ENCODE measurements at places on chromosomes 1 and 21.

DNA sequence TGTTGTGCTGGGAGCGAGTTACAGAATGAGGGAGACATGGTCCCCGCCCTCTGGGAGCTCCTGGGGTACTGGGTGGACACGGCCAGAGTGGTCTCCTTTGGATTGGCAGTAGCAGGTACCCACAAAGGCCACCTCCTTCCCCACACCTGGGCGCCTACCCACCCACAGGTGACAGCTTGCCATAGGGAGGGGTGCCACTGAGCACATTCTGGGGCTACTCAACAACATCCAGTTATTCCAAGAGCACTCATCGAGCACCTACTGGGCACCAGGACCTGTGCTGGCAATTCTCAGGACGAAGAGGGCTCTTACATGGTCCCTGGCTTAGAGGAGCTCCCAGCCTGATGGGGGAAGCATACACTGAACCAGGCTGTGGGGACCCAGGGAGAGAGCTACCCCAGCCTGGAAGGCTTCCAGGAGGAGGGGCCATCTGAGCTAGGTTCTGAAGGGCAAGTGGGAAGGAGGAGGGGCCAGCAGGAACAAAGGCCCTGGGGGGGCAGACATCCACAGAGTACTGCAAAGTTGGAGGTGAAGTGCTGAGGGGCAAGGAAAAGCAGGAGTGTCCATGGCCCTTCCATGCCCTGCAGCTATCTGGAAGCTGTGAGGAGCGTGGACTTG, 22.0 kb downstream of the MRPL37 start:
- DNase-seq = no peak

GRCh38 chr1:31934706-31935629, 3.2 kb downstream of the PTP4A2 start:
- no peak for DNase-seq

DNA sequence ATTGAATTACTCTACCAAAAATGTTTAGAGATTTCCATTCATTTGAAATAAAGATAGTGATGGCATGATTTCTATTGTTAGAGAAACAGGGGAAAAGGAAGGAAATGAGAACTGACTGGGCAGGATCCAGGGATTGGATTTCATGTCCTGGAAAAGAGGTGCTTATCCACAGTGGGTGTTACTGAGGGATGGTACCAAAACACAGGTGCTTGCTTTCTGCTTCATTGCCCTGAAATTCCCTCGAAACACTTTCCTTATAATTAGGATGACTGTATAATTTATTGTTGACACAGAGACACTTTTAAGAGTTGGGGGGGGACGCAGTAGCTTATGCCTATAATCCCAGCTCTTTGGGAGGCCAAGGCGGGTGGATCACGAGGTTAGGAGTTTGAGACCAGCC, 185.0 kb upstream of the KCNK2 start:
- DNase-seq = no peak

DNA sequence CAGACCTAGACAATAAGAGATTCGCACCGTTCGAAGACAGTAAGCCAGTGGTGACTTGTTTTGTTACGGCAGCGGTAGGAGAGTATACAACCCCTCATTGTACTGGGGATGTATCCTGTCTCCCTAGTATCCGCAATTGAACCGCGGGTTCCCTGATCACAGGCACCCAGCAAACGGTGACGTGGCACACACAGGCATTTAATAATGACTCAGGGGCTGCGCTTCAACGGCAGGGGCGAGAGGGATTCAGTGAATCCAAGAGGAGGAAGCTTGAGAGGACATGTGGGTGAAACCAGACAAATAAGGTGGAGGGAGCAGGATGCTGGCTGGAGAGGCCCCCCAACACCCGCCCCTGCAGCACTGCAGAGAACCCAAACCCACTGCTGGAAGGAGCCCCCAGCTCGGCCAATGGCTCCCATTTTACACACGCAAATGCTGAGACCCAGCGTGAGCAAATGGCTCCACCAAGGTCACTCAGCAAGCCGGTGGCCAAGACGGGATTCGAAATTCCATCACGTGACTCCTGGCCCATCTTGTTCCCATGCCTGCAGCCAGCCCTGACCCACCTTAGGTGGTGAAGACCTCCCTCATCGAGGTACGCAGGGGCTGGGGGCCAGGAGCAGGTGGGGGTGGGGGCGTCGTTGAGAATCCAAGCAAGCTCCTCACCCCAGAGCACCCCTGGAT, 149.9 kb downstream of the SYF2 start:
- DNase-seq = no peak

DNA sequence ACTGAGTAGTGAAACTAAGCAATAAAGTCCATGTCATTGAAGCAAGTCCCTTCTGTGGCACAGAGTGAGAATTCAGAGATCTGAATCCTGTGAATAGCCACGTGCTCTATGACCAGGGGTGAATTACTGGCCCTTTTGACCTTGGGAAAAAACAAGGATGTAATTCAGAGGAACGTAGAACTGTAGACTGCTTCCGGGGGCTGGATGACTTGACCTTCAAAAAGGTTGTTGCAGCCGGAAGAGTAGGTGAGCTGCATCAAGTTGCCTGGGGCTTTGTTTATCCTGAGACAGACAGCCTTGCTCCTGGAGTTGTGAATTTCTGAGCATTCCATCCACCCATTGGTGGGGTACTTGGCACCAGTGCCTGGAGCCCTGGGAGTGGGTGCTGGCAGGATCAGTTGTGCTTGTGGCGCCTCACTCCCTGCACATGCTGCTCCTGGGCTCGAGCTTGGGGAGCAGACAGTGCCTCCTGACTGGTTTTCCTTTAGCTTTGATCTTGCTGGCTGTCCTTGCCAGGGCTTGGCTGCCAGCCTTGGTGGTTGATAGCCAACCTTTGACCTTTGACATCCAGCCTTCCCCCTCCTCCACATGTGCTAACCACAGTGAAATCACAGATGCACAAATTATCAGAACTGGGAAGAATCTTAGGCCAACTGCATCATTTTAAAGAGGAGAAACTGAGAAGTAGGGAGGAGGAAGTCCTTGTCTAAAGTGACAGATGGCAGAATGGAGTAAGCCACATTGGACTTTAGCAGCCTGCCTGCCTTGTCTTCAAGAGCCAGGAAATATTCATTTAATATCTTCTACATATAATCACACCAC, 16.2 kb upstream of the MYOG start:
- DNase-seq = no peak

GRCh38 chr1:214467078-214467585, 84.3 kb downstream of the PTPN14 start:
- DNase-seq = no peak

DNA sequence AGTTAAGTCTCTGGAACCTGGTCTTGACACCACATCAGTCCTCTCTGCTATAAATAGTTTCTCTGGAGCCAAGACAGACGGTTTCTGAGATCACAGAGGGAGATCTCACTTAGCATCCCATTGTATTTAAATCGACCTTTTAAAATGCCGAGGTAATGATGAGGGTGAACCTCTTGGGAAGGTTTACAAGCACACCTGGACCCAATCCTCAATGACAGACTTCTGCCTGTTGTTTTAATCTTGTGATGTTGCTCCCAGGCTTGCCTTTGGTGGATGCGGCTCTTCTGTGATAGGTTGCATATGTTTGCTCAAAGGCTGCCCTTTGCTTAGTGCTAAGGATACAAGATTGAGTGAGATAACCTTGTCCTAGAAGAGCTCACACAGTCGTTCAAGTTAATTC, 104.6 kb upstream of the L1TD1 start:
- DNase-seq = no peak

Measured in C1 segment of cervical spinal cord (tissue), 14 donors.